Uterus (tissue), 4 donors: ENCODE measurements at places on chromosomes 2 and 18. TPM values are rescaled to one million over a fixed set of nuclear protein-coding genes. Genes with fewer than 3 reads are reported as not detected.

Gene NIF3L1
- total RNA-seq, result 78.2 TPM

Gene KIAA2012
- not detected for total RNA-seq

Gene SEPTIN10
- 137 TPM for total RNA-seq

Gene CPLX4
- total RNA-seq, result not detected

Gene DSC2
- 0.26 TPM for total RNA-seq

Gene CLEC4F
- 2.6 TPM for total RNA-seq

Gene SUMO1
- total RNA-seq, result 46.9 TPM

Gene SNTG2
- total RNA-seq, result 44.6 TPM

Gene SH2D6
- total RNA-seq, result not detected

Gene NMUR1
- not detected for total RNA-seq

Gene APOB
- not detected for total RNA-seq

Gene DNAH7
- total RNA-seq, result 0.29 TPM
